ENCODE measurements at places on chromosomes 7 and 10. TPM values are rescaled to one million over a fixed set of nuclear protein-coding genes. Genes with fewer than 3 reads are reported as not detected.

DNA sequence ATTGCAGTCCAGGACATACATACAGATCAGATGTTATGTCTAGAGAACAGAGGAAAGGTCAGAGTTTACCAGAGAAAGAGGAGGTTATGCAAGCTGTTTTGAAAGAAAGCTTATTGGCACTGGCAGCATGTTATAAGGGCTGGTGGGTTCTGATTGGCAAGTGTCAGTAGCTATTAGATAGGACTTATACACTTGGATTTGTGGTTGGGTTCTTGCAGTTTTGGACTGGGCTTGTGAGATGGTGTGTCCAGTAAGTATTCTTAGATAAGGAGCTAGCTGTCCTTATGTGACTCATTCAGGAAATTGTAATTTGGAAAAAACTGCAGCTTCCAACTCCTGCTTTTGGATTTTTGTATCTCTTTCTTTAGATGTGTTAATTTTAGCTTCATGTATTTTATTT lies 130.7 kb upstream of the NAMPT start:
- H3K4me3 ChIP-seq = no peak overlapping the region
- H3K36me3 ChIP-seq = no peaks in the 10 kb centered on the region
- H3K27me3 ChIP-seq = no peaks in the 10 kb centered on the region
- H3K4me1 ChIP-seq = peaks cover 8% of the 10 kb centered on the region
- no peak overlapping the region for H3K27ac ChIP-seq
- DNase-seq = no peak

GRCh38 chr10:133473270-133473669 lies 19.5 kb downstream of the SCART1 start:
- H3K4me3 ChIP-seq = no peak overlapping the region
- H3K27me3 ChIP-seq = no peaks in the 10 kb centered on the region
- H3K4me1 ChIP-seq = no peaks in the 10 kb centered on the region
- no peaks in the 10 kb centered on the region for H3K36me3 ChIP-seq
- no peak for DNase-seq

- peaks cover 19% of the 10 kb centered on the region for H3K4me1 ChIP-seq
- no peak for DNase-seq
- H3K27ac ChIP-seq = no peak overlapping the region
- no peaks in the 10 kb centered on the region for H3K36me3 ChIP-seq
- H3K27me3 ChIP-seq = no peaks in the 10 kb centered on the region
- H3K4me3 ChIP-seq = no peak overlapping the region
Observed at GRCh38 chr7:5677538-5678294, 103.7 kb downstream of the RNF216 start.

DDX56 gene
- 60.2 TPM for total RNA-seq

EPHB4 gene
- 72.4 TPM for total RNA-seq
